ENCODE measurements at places on chromosomes 1 and 21.

DNA sequence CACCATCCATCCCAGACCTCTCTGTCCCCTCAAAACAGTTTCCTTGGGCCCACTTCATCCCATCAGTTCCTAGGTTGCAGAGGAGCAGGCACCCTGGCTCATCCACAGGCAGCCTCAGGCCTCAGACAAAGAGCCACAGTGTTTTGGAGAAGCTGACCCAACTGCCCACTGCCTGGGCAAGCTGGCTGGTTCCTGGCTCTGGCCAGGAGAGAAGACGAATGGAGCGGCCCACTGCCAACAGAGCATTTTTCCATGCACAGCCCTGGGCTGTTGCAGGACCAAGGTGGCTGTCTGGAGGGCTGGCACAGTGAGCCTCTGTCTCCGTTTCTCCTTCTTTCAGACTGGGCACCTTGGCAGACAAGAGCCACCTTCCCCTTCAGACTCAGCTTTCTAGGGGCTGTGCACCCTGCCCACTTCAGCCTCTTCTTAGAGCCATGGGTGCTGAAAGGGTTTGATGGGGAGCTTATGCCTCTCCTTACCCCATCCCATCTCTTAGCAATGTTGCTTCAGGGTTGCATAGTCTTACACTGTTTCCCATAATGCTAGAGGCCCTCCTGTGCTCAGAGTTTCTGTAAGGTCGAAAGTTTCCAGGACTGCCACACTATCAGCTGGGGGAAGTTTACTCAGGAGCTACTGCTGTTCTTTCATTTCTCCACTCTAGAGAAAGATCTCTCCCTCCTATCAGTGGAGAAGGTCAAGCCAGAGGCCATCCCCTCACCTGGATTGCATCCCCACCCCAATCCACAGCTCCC is 973 bp downstream of the FMOD start:
- no peak for DNase-seq

DNA sequence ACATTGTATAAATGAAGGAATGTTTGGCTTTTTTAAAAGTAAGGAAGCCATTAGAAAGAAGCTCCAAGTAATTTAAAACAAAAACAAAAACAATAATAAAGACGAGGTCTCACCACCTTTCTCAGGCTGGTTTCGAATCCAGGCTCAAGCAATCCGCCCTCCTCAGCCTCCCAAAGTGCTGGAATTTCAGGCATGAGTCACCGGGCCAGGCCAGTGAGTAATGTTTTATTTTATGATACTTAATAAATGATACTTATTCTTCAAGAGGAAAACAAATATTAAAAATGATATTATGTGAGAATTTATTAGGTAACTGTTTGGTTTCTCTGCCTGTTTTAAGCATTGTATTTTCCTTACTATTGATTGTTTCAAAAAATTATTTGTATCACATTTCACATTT is 201.4 kb upstream of the BRINP3 start:
- DNase-seq: no peak

- no peak for DNase-seq
Measured at GRCh38 chr1:59520194-59520593, 223.3 kb downstream of the FGGY start.

GRCh38 chr1:152185544-152186391 is 26.7 kb upstream of the RPTN start:
- peak; percentile 52 for DNase-seq

DNA sequence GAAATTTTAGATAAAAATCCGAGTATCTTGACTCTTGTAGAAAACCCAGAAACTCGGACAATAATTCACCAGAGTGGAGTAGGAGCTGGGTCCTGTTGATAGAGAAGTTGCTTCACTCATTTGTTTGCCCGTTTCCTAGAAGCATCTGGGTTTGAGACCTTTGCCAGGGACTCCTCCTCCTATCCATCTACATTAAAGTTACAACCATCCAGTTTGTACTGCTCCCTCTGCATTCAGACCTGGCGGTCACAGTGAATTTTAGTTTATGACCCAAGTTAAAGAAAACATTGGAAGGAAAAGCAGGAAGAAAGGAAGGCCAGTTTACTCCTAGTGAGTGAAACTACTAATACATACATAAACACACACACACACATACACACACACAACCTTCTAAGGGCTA is 64.6 kb downstream of the CLDN17 start:
- DNase-seq: no peak

GRCh38 chr1:8680664-8681650 is 136.5 kb downstream of the RERE start:
- no peak for DNase-seq

GRCh38 chr1:22524481-22524880 is 38.8 kb upstream of the EPHA8 start:
- DNase-seq: no peak

- DNase-seq: no peak
Measured at GRCh38 chr1:85224295-85224694, 23.5 kb upstream of the SYDE2 start.

GRCh38 chr1:178537382-178538090 is 24.6 kb downstream of the TEX35 start:
- DNase-seq: no peak

All from NCI-H446 treated with DMSO at 0.1 percent for 48 hours (cell line).